ENCODE measurements at places on chromosomes 3 and 15. TPM values are rescaled to one million over a fixed set of nuclear protein-coding genes. Genes with fewer than 3 reads are reported as not detected.
A peak's percentile ranks its signal among the peaks of the same experiment; 100 is the strongest.

- DNase-seq = no peak
These were observed 12.3 kb downstream of the CDIN1 start for GRCh38 chr15:36591536-36592411.

GRCh38 chr3:13536832-13537231 is 12.1 kb upstream of the FBLN2 start:
- no peak for DNase-seq

The MORC1 gene
- total RNA-seq = not detected

DNA sequence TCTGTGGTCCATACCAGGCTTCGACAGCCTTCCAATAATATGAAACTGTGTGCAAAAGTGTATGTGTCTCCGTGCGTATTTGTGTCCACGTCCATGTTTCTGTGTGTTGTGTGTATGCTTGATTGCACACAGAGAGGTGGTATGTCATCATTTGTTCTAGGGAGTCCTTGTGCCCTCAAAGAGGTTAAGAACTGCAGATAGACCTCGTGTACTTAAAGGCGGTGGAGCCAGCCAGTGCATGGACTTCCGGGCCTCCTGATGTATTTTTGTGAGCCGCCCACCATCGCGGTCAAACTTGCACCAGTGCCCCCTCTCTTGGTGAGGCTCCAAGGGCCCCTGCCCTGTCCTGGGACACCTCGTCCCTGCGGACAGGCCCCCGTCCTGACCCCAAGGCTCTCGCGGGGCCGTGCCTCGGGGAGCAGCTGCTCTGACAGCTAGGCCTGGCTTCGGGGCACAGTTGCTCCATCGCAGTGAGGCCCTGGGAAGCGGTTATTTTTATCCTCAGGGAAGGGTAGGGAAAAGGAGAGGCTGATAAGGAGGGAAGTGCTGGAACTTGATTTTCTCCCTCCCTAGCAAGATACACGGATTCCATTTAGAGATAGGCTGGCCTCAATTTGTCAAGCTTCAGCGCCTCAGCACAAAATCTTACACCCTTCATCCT is 1.2 kb upstream of the RYK start:
- DNase-seq = no peak

DNA sequence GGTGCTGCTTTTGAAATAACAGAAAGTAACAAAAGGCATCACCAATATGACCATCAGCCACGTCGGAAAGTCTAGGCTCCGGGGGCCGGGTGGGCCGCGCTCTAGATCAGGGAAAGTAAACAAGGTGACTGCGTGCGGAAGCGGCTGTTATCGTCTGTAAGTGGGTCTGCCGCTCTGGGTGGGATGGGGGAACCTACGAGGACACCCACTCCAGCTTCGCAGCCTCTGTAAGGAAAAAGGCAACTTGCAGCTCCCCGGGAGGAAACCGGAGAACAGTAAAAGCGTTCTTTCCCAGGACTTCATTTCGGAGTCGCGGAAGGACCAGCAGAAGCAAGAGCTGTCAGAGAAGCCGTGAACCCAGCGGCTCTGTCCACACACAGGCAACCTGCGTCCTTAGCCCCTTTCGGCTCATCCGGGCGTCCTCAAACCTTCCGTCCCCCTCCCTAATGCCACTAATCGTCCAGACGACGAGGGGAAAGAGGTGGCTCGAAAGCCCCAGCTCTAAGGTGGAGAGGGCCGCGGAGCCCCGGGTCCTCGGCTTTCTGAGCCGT is 461 bp downstream of the XRN1 start:
- DNase-seq = peak; percentile 18

DNA sequence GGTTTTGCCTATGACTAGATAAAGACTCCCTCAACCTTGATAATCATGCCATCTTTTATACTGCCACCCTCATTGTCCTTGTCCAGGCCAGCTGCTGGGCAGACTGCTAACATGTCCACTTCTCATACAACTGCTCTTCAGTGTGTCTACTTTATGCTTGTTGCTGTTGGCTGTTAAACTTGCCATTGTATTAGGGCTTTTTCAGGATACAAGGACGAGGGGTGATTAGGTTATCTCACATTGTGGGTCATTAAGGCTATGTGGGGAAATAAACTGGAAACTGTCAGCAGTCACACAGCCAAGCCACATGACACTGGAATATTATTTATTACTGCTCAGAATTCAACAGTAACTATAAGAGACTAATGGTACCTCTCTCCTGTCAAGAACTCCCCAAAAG is 36.1 kb downstream of the STARD9 start:
- no peak for DNase-seq

The LRTM1 gene
- not detected for total RNA-seq

DNA sequence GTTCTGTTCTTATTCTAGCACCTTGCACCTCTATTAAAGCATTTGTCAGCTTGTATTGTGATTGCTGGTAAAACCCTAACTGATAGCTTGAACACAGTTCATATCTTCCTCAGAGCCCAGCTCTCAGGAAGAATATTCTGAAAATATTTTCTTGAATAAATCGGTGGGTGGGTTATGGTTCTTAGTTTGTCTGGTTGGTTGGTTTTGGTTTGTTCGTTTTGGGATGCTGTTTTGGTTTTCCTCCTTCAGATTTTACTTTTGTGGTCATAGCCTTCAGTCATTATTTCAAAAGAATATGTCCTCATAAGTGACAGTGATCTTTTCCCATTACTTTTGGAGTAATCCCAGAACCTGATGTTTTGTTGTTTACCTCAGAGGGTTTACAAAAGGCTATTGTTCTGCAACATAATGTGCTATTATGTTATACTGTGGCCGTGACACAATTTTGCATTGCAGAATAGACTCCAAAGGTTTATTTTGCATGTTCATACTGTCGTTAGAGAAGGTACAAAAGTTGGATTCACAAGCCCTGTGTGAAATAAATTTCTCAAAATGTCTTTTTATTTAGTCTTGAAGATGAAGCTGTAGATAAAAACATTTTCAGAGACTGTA is 2.7 kb upstream of the TMEM87A start:
- no peak for DNase-seq

The CCDC191 gene
- 6.4 TPM for total RNA-seq

The TTC21A gene
- total RNA-seq = 3.5 TPM

DNA sequence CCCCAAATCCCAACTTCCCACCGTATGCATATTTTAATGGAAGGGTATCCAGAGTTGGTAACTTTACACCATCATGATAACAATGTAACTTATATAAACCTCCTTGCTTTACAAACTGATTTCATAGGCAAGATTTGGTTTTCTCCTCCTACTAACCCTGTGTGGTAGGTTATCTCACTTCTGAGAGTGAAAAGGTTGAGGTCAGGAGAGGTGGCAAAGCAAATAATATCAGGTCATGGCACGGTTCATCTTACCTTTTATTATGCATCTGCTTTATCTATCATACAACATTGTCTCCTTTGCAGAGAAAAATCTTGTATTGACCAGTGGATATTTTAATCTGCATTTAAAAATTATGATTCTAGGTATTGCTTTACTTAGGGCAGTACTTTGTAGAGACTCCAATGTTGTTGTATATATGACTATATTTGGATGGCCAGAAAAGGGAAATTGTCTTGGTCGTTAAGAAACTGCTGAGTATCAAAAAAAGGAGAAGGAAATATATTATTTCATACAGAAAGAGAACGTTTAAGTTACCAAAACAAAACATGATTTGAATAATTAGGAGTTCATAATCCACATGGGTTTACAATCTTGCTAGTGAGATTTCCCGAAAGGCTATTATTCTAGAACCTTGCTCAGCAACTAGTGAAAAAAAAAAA is 30.4 kb downstream of the NFKBIZ start:
- no peak for DNase-seq

DNA sequence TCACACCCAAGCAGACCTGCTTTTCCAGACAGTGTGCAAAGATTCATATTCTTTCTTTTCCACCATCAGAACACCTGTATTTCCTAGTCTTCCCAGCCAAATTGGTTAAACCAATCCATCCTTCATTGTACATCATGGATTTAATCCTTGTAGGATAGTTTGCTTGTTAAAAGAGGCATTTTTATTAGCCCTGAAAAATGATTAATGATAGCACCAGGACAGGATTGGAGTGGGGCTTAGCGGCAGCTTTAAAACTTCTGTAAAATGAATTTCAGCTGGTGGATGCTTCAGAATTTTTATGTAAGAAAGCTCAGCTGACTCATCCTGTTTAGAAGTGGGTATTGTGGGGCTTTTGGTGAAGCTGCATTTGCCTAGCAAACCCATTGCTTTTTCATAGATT is 36.1 kb upstream of the ARHGEF26 start:
- DNase-seq = no peak

GRCh38 chr15:49471733-49472132 is 48.7 kb downstream of the FGF7 start:
- DNase-seq = no peak

DNA sequence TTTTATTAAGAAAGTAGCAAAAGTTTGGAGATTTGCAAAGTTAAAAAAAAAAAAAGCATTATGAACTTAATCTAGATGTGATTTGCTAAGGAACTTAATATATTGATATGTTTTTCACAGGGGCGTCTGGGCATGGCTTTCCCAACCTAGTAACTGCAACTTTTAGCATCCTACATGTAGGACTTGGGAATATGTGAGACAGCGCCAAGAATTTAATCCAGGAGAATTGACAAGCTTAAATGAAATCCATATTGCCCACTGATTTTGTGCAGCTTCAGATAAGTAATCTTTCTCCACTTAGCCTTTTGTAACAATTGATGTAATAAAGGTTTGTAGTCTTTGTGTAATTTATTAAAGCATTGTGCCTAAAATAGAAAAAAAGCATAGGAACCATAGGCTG is 982 bp upstream of the GABPB1 start:
- no peak for DNase-seq

DNA sequence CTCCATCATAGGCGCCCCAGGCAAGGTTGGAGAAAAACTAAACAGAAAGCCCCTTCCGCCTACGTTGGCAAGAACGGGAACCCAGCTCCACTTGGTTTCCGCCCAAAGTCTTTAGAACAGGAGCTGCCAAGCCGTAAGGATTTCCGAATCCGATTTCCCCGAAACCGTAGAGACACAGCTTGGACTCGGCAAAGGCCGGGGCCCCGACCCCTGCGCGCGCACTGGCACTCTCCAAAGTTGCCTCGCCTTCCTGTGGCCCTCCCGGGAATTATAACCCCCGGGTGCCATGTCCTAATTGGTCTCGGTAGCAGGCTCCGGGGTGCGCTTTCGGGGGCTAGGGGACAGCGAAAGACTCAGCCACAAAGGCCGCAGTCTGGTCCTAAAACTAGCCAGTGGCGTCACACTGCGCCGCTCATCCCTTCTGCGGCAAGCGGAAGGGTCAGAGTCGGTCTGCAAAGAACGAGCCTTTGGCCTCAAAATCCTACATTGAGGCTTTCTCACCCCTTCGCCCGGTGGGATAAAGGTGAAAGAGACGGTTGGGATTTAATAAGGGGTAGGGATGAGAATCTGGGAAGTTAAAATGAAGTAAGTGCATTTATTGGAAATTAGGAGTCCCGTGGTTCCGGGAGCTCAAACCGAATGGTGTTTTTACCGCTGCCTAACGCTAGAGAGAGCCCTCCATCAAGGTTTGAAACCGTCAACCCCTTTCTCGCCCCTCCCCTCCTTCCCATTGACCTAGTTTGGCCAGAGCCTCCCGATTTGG is 6.8 kb downstream of the BCL6 start:
- peak; percentile 37 for DNase-seq

The ATP13A4 gene
- 3.5 TPM for total RNA-seq

- no peak for DNase-seq
These were observed 7.6 kb downstream of the RTP2 start for GRCh38 chr3:187694801-187695200.

Measured in T-helper 17 cell (primary cell).